Lower lobe of right lung (tissue), 2 donors: ENCODE measurements at places on chromosomes 1 and 21. TPM values are rescaled to one million over a fixed set of nuclear protein-coding genes. Genes with fewer than 3 reads are reported as not detected.

- peak; percentile 72 for DNase-seq
Observed at GRCh38 chr21:42220138-42220701, 1.3 kb downstream of the ABCG1 start.

DNA sequence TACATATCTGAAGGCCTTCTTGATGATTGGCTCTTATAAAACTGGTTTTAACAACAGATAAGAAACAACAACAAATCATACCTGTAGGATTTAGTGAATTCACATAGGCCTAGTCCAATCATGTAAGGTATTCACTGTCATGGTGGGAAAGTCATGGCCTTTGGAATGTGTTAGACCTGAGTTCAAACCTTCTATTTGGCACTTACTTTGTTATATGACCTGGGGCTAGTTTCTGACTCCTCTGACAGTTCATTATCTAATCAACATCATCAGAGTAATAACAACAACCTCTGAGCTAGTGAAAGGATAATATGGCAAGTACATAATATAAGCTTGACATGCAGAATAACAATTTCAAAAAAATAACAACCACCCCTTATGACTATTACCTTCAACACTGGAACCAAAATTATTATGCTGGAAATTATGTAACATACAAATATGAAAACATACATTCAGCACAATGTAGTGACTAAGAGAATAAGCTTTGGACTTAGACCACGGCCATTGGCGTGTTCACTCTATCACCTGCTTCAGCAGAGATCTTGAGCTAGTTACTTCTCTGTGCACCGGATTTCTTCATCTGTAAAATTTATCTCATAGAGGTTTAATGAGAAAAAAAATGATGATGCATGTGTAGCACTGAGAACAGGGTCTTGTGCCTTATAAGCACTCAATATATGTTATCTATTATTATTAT, 597.6 kb downstream of the LMO4 start:
- no peak for DNase-seq

- no peak for DNase-seq
Observed at GRCh38 chr1:190452272-190452848, 25.3 kb downstream of the BRINP3 start.

The ORC1 gene
- 0.68 TPM for total RNA-seq

DNA sequence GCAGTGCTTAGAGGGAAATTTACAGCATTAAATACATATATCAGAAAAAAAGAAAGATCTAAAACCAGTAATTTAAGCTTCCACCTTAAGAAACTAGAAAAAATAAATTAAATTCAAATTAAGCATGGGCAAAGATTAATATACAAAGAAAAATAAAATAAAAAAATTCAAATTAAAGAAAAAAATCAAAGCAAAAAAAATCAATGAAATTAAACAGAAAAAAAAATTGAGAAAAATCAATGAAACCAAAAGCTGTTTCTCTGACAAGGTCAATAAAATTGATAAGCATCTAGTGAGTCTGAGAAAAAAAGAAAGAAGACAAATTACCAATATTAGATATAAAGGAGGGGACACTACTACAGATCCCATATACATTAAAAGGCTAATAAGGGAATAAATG, 26.0 kb downstream of the GNG12 start:
- DNase-seq = no peak

GRCh38 chr1:55329808-55330432, 114.8 kb upstream of the USP24 start:
- DNase-seq = no peak

The EFNA1 gene
- total RNA-seq = 144 TPM

DNA sequence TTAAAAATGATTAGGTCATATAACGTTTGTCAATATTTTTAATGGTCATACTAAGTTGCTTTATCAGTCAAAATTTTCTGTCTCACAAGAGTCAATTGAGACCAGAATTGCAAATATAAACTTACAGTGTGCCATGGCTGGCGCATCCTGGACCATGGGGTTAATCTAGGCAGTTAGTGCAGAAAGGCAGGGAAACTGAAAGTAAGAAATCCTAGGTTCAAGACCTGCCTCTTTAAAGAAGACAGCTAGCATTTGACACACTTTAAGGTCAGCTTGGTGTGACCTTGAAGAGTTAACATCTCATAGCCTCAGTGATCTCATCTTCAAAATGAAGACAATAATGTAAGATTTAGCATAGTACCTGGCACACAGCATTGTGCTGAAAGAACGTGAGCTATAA, 210.0 kb upstream of the DAB1 start:
- DNase-seq = no peak

- DNase-seq = no peak
Observed at GRCh38 chr1:36087233-36088123, 1.2 kb upstream of the ADPRS start.

The DMRTA2 gene
- total RNA-seq = not detected

The SPRR1A gene
- total RNA-seq = not detected

GRCh38 chr1:238690415-238690814, 696.0 kb upstream of the CHRM3 start:
- DNase-seq = no peak

The RNU1-3 gene
- total RNA-seq = 6,803 TPM

GRCh38 chr21:41504030-41504429, 3.9 kb downstream of the TMPRSS2 start:
- DNase-seq = no peak

The ZNF648 gene
- not detected for total RNA-seq

The MX2 gene
- 35.5 TPM for total RNA-seq

- no peak for DNase-seq
Observed at GRCh38 chr21:14751602-14752344, 205.7 kb upstream of the SAMSN1 start.

The GUK1 gene
- total RNA-seq = 192 TPM

DNA sequence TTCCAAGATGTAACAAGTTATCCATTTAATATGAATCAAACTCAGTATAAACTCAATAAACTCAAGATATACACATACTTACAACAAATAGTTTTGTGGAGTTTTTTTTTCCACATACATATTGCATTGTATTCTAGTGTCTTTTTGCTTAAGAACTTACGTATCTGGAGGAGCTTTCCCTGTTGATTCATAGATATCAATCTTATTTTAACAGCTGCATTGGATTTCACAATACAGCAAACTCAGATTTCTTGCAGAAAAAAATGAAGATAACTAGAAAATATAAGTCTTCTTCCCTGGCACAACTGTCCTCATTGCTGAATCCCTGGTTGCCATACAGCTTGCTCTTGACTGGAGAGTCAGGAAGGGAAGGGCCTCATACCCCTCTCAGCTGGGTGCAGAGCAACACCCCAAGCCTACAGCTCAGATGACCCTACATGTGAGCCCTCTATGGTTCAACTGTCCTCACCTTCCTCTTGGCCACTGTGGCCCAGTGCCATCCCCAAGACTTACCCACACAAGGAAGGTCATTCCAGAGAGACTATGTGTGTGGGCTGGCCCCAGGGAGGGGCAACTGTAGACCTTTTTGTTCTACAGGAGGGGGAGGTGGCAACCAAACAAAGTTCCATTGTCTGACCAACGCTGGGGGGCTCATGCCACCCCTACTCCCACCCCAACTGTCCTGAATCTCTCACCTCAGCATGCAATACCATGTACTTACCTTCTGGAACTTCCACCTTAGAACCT, 1.7 kb downstream of the MPZ start:
- DNase-seq = no peak

GRCh38 chr1:6675941-6676340, 25.7 kb downstream of the DNAJC11 start:
- no peak for DNase-seq

DNA sequence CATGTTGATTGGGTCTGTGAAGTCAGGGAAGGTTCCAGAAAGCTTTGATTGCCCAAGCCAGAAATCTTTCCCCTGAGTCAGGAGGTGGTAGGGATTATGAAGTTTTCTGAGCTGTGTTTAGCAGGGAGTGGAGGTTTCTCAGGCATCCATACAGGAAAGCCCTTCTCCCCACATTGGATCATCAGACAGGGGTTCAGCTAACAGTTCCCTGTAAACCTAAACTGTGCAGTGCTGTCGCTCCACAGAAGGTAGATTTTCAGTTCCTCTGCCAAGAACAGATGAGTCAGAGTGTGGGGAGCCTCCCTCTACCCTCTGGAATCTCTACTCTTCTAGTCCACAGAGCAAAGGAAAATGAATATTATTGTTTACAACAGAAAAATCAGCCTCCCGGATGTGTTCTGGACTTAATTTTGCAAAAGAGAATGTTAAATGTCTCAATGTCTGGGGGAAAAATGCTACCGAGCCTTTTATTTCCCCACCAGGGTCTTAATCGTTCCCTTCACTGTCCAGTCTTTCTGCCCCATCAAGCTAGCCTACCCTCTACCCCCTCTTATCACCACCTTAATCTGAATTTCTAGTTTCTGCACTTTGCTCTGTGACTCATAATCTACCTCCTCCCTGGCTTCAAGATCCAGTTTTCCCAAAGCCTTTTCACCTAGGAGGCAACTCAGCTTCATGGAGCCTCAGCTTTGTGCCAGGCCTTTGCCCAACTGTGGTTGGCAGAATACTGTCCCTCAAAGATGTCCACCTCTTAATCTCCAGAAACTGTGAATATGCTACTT, 355.6 kb downstream of the PRDM2 start:
- DNase-seq = no peak

The HOOK1 gene
- 14.7 TPM for total RNA-seq

The KRTAP19-6 gene
- total RNA-seq = not detected

- no peak for DNase-seq
Observed at GRCh38 chr21:29504751-29505321, 206.1 kb downstream of the BACH1 start.

DNA sequence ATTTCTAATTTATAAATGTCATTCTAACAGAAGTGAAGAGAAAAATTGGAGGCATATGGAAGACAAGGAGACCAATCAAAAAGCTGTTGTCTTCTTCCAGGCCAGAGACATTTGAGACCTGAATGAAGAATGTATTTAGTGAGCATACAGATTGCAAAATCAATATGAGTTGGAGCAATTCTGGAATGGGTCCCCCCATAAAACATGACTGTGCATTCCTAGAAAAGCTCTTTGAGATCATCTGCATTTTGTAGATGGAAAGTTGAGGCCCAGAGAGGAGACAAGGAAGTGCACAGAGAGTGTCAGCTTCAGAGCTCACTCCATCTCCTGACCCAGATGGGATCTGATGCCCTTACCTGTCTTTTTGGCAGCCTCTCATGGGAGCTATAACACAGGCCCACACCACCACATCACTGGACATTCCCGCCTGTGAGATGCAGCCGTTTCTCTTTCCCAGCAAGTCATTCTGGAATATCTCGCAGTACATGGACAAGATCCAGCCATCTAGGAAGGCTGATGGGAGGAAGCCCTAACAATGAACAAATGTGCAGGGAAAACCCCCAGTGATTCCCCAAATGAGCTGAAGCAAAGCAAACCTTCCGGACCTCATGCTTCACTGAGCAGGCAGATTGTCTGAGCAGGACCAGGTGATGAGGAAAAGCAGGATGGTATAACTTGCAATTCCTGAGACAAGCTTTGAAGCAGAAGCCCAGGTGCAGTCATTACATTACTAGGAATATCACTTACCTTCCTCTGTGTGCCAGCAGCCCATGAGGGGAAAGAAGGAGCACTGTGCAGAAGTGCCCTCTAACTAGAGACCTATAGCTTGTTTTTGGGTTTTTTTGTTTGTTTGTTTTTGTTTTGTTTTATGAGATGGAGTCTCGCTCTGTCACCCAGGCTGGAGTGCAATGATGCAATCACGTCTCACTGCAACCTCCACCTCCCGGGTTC, 445.6 kb downstream of the PLPP3 start:
- DNase-seq = no peak

The UBL4B gene
- not detected for total RNA-seq

DNA sequence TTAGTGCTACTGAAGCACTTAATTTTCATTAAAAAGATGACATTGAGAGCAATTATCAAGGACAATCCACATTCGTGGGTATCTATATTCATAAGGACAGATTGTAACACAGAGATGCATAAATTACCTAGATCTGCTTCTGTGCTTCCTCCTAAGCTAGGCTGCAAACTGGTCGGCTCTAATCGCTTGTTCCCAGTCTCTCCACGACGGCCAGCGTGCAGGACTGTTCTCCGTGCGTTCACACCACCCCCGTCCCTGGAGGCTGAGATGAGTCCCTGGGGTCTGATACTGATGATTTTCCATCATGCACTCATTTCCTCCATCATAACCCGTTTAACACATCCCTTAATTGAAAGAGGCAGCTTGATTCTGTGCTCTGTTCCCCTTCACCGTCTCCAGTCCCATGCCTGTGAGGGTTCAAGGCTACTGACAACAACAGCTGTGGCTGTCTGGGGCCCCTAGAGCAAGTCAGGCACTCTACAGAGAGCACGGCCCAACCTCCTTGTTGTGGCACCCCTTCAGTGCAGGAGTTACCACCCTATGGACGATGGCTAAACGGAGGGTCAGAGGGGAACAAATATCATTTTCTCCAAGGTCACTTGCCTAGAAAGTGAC, 469.6 kb downstream of the NPHP4 start:
- no peak for DNase-seq

- DNase-seq = no peak
Observed at GRCh38 chr1:18549906-18550305, 69.2 kb downstream of the KLHDC7A start.

The ABCA4 gene
- 1.9 TPM for total RNA-seq

GRCh38 chr1:25875154-25875855, at the start of gene PAQR7:
TSS of gene PAQR7 (minus strand) at chr1:25875708. CDS start at chr1:25863839, 11,869 bp downstream.
- DNase-seq = peak; percentile 84

The LCE6A gene
- not detected for total RNA-seq

- DNase-seq = no peak
Observed at GRCh38 chr1:38187552-38187951, 141.0 kb upstream of the POU3F1 start.

The C8B gene
- 1.2 TPM for total RNA-seq

The MT1HL1 gene
- total RNA-seq = not detected
